ENCODE measurements at places on chromosomes 11 and 22. TPM values are rescaled to one million over a fixed set of nuclear protein-coding genes. Genes with fewer than 3 reads are reported as not detected.

KRTAP5-9 gene
- total RNA-seq: 0.35 TPM

PAMR1 gene
- total RNA-seq: 4.7 TPM

CD3E gene
- 5.7 TPM for total RNA-seq

ARHGAP8 gene
- total RNA-seq: 69.9 TPM

ARHGEF12 gene
- 103 TPM for total RNA-seq

RAD9A gene
- 21.8 TPM for total RNA-seq

PDE2A gene
- 5.6 TPM for total RNA-seq

FAM111B gene
- 27.5 TPM for total RNA-seq

All from colonic mucosa (tissue), 4 donors.